H9 (cell line): ENCODE measurements at places on chromosomes 3 and 15.

GRCh38 chr15:33618350-33618749 is 307.6 kb downstream of the RYR3 start:
- DNase-seq = no peak
- no peak overlapping the region for H3K27ac ChIP-seq
- H3K36me3 ChIP-seq = no peaks in the 10 kb centered on the region
- H3K4me3 ChIP-seq = no peak overlapping the region
- H3K27me3 ChIP-seq = no peaks in the 10 kb centered on the region
- no peaks in the 10 kb centered on the region for H3K4me1 ChIP-seq

- no peak overlapping the region for H3K27ac ChIP-seq
- DNase-seq = no peak
- no peaks in the 10 kb centered on the region for H3K27me3 ChIP-seq
- H3K4me3 ChIP-seq = no peak overlapping the region
- no peaks in the 10 kb centered on the region for H3K4me1 ChIP-seq
These were observed 613.3 kb downstream of the TBL1XR1 start for GRCh38 chr3:176583956-176584355.

- DNase-seq = no peak
- H3K36me3 ChIP-seq = no peaks in the 10 kb centered on the region
- H3K4me1 ChIP-seq = no peaks in the 10 kb centered on the region
- H3K4me3 ChIP-seq = no peak overlapping the region
- H3K27ac ChIP-seq = no peak overlapping the region
These were observed 1010.0 kb upstream of the CADM2 start for GRCh38 chr3:83948771-83949170.

GRCh38 chr3:42778644-42779043 is 5.6 kb upstream of the CCDC13 start:
- no peak for DNase-seq
- no peak overlapping the region for H3K27ac ChIP-seq
- H3K27me3 ChIP-seq = no peaks in the 10 kb centered on the region

- H3K4me3 ChIP-seq = no peak overlapping the region; the same call in 2 of the 3 replicates
- no peak overlapping the region for H3K27ac ChIP-seq
- H3K27me3 ChIP-seq = no peaks in the 10 kb centered on the region
- H3K4me1 ChIP-seq = no peaks in the 10 kb centered on the region
These were observed 68.7 kb downstream of the BHLHE40 start for GRCh38 chr3:5047764-5048419.

DNA sequence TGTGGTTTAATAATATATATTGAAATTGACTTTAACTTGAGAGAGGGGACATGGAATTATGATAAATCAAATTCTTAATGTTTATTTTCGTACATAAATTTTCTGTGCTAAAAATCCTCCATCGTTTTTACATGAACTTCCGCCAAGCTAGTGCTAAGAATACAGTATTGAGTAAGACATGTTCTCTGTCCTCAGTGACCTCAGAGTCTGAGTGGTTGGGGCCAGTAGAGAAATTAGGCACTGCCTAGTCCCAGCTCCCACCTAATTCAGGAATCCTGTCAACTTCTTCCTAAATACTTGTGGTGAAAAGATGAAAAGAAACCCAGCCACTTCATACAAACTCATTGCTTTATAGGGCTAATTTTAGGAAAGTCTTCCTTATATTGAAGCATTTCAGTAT is 110.3 kb downstream of the PPP2R3A start:
- no peaks in the 10 kb centered on the region for H3K4me1 ChIP-seq
- H3K4me3 ChIP-seq = no peak overlapping the region
- H3K27ac ChIP-seq = no peak overlapping the region
- DNase-seq = no peak

- H3K4me1 ChIP-seq = no peaks in the 10 kb centered on the region
- no peak overlapping the region for H3K4me3 ChIP-seq
- no peaks in the 10 kb centered on the region for H3K27me3 ChIP-seq
- DNase-seq = peak; percentile 7
- H3K27ac ChIP-seq = no peak overlapping the region
These were observed 49.5 kb upstream of the PCSK6 start for GRCh38 chr15:101538996-101539395.

- no peak overlapping the region for H3K27ac ChIP-seq
- no peaks in the 10 kb centered on the region for H3K36me3 ChIP-seq
- H3K4me1 ChIP-seq = no peaks in the 10 kb centered on the region
- DNase-seq = no peak
- H3K27me3 ChIP-seq = no peaks in the 10 kb centered on the region
These were observed 471.5 kb downstream of the FGF12 start for GRCh38 chr3:192255839-192256238.

DNA sequence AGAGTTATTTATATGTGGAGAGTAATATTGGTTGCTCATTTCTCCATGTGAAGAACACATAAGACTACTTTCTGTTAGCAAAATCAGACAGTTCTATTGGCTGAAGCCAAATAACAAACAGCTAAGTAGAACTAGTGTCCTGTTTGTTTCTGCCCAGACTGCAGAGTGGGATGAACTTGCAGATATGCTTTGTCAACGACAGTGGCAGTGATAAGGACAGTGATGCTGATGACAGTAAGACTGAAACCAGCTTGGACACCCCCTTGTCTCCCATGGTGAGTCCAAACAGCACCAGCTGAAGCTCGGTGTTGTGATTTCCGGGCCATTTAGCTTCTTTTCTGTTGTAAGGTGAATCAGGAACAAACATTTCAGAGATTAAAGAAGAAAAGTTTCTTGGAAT is 102.6 kb upstream of the IL12A start:
- H3K27ac ChIP-seq = no peak overlapping the region
- H3K4me1 ChIP-seq = no peaks in the 10 kb centered on the region
- no peak overlapping the region for H3K4me3 ChIP-seq

GRCh38 chr3:197186887-197187588 is 111.4 kb downstream of the DLG1 start:
- H3K4me1 ChIP-seq = no peaks in the 10 kb centered on the region
- no peaks in the 10 kb centered on the region for H3K27me3 ChIP-seq
- peaks cover 3% of the 10 kb centered on the region for H3K36me3 ChIP-seq
- no peak overlapping the region for H3K4me3 ChIP-seq
- no peak overlapping the region for H3K27ac ChIP-seq

GRCh38 chr3:124116906-124117305 is 125.0 kb upstream of the ROPN1 start:
- DNase-seq = no peak
- H3K4me3 ChIP-seq = no peak overlapping the region
- no peaks in the 10 kb centered on the region for H3K4me1 ChIP-seq
- no peaks in the 10 kb centered on the region for H3K27me3 ChIP-seq

DNA sequence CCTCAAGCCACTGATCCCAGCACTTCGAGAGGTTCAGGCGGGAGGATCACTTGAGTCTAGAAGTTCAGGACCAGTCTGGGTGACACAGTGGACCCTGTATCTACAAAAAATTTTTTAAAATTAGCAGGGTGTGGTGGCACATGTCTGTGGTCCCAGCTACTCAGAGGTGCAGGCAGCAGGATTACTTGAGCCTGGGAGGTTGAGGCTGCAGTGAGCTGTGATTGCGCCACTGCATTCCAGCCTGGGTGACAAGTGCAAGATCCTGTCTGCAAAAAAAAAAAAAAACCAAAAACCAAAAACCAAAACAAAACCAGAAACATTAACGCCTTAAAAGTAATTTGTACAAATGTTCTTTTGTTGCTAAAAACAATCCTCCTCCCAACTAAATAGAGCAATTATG is 27.9 kb upstream of the SLC12A8 start:
- H3K36me3 ChIP-seq = no peaks in the 10 kb centered on the region
- H3K27ac ChIP-seq = no peak overlapping the region
- no peak overlapping the region for H3K4me3 ChIP-seq
- H3K4me1 ChIP-seq = no peaks in the 10 kb centered on the region
- no peak for DNase-seq

DNA sequence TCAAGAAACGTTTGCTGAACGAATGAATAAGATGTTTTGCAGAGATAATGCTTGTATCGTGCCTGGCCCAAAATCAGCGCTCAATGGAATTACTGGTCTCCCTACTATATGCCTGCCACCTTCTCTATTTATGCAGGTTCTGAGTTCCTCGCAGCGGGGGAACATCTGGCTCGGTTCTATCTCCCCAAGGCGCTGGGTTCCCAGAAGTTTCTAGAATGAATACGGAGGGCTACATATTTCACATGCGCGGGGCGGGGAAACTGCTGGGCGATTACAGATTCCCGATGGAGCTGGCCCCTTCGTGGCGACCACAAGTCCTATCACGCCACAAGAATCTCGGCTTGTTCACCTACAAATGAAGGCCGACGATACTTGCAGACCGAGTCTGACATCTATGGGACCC is 411 bp upstream of the EIF2B5 start:
- H3K4me3 ChIP-seq = peak overlapping the region; percentile 97
- no peak for DNase-seq
- H3K36me3 ChIP-seq = peaks cover 1% of the 10 kb centered on the region; the same call in 2 of the 3 replicates
